ENCODE measurements at places on chromosomes 11 and 22.

GRCh38 chr11:121551463-121551862 is 98.7 kb upstream of the SORL1-AS1 start:
- DNase-seq, result no peak

GRCh38 chr22:36334081-36334820 is 53.5 kb downstream of the MYH9 start:
- DNase-seq, result peak; percentile 38

GRCh38 chr11:120793806-120794479 is 230.0 kb upstream of the TBCEL start:
- no peak for DNase-seq

GRCh38 chr11:77299528-77299993 is 1.9 kb downstream of the GDPD4 start:
- no peak for DNase-seq

DNA sequence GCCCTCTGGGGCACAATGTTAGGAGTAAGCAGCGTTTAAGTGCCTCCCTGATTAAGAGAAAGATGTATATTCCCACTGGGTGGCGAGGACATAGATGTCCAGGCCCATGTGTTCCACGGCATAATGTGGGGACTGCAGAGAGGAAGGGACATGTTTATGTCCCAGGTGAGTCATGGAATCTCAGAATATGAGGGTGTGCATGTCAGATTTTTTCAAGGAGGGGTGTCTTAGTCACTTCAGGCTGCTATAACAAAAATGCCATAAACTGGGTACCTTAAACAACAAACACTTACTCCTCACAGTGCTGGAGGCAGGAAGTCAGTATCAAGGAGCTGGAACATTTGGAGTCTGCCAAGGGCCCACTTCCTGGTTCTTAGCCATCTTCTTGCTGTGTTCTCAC is 55.1 kb downstream of the BCR start:
- no peak for DNase-seq

GRCh38 chr22:19784384-19785175 is 24.0 kb downstream of the TBX1 start:
- DNase-seq, result no peak

- DNase-seq, result no peak
Observed at GRCh38 chr11:73510877-73511276, 87.0 kb downstream of the FAM168A start.

DNA sequence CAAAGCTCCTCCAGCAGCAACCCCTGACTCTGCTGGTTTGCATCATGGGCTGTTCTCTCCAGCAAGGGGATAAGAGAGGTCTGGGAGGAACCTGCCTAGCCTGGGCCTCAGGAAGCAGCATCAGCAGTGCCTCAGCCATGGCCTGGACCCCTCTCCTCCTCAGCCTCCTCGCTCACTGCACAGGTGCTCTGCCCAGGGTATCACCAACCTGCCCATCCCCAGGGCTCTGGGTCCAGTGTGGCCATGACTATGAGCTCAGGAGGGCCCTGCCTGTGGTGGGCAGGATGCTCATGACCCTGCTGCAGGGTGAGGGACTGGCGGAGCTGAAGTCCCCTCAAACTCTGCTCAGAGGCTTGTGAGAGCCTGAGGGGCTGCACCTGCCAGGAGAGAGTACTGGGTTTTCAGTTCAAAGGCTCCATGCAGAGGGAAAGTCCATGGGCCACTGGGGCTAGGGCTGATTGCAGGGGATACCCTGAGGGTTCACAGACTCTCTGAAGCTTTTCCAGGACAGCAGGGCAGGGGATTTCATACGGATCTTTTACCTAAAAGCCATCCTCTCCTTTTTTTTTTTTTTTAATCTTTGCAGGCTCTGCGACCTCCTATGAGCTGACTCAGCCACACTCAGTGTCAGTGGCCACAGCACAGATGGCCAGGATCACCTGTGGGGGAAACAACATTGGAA is 115.8 kb upstream of the IGLL5 start:
- DNase-seq, result no peak

- DNase-seq, result no peak
Observed at GRCh38 chr22:46361826-46362202, 26.3 kb downstream of the TRMU start.

- peak; percentile 9 for DNase-seq
Observed at GRCh38 chr11:28339488-28339887, 231.3 kb downstream of the METTL15 start.

DNA sequence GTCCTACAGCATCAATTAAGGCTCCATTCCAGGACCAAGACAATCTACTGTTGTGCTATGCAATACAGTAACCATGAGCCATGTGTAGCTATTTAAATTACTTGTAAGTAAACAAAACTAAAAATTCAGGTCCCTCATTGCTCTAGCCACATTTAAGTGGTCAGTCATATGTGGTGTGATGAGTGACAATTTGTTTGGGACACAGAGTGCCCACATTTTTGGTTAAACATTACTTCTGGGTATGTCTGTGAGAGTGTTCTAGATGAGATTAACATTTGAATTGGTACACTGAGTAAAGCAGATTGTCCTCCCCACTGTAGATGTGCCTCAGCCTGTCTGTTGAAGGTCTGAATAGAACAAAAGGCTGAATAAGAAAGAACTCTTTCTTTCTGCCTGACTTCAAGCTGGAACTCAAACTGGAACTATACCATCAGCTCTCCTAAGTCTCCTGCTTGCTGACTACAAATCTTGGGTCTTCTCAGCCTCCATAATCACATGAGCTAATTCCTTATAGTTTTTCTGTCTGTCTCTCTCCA is 15.8 kb downstream of the KBTBD3 start:
- no peak for DNase-seq

DNA sequence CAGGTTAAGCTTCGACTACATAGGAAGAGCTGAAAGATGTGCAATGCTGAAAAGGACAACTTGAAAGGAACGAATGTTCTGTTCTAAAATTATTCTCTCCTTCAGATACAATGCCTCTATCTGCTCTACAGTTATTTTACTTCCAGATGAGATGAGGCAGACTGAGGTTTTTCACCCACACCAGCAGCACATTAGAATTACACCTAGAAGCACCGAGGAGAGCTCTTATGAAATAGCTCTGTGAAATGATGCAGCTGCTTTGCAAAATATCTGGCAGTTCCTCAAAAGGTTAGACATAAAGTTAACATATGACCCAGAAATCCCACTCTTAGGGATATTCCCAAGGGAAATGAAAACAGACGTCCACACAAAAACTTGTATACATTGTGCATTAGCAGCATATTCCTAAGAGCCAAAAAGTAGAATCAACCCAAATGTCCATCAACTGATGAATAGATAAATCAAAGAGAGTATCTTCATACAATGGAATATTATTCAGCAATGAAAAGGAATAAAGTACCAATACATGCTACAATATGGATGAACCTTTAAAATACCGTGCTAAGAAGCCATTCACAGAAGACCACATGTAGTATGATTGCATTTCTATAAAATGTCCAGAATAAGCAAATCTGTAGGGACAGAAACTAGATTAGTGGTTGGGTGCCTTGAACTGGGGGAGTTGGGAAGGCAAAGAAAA is 34.5 kb downstream of the WT1 start:
- peak; percentile 91 for DNase-seq

GRCh38 chr11:128182844-128183243 is 404.5 kb downstream of the ETS1 start:
- DNase-seq, result peak; percentile 37

- DNase-seq, result peak; percentile 61
Observed at GRCh38 chr22:36757668-36758211, 18.2 kb downstream of the IFT27 start.

- peak; percentile 51 for DNase-seq
Observed at GRCh38 chr11:124793466-124794278, 6.5 kb downstream of the MSANTD2 start.

- DNase-seq, result peak; percentile 89
Observed at GRCh38 chr11:106724293-106724892, 293.9 kb downstream of the GUCY1A2 start.

GRCh38 chr11:58866788-58867187 is 22.3 kb upstream of the GLYATL2 start:
- no peak for DNase-seq

DNA sequence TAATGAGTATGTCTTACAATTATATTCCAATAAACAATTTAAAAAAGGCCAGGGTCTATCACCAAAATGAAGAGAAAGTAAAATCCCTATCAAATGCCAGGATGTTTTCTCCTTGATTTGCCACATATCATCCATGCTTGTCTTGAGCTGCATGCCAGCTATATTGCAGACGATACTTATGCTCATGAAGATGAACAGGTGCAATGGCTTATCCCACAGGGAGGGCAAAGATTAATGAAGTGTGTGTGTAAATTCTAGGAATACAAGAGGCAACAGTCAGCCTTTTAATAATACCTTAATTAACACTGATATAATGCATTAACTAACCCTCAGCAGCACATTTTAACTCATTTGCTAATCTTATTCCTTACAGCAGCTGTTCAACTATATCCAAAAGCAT is 850.5 kb downstream of the KCNA4 start:
- no peak for DNase-seq

DNA sequence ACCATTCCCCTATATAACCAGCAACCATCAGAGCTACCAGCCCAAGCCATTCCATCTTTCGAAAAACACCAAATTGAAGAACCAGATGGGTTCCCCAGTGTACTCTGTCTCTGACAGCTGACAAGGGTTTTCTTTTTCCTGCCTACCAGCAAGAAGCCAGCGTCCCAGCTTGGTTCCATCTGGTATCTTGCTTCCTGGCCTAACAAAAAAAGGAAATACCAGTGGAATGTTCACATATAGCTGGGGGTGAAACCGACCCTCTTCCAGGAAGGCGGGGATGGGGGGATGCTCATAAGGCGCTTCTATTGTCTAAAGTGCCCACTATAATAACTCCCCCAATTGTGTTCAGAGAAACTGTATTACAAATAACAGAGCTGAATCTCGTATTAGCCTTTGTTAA is 172.3 kb downstream of the LDLRAD3 start:
- no peak for DNase-seq

DNA sequence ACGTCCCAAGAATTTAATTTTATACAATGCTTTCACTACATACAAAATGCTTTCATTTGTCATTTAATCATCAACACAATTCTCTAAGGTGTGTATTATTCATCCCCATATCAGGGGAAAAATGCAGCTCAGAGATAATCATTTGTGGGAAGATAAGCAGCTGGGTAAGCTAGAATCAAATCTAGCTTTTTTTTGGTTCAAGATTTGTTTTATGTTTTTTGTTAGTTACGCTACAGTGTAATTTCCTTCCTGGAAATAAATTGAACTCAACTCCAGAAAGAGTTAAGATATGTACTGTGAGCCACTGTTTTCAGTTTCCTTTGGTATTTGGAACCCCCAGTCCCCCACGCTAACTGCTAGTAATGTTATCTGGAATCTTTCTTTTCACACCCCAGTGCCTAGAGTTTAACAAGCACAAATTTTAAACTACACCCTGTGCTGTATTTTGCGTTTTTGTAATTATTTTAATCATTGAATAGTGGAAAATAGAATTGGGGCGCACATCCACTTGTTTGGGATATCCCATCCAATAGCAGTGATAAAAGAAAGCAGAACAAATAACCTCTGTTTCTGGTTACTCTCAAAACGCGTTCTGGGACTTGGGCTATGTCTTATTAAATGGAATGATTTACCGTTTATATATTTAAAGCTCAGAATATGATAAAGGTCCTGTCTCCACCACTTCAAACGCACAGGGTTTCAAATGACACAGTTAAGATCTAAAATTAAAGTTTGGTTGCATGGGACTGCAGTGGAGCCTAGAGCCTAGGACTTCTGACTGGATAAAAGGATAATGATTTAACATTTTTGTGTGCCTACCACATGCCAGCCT is 2.1 kb upstream of the HSPA8 start:
- DNase-seq, result peak; percentile 58

- peak; percentile 9 for DNase-seq
Observed at GRCh38 chr11:33449798-33450197, 192.6 kb downstream of the HIPK3 start.

DNA sequence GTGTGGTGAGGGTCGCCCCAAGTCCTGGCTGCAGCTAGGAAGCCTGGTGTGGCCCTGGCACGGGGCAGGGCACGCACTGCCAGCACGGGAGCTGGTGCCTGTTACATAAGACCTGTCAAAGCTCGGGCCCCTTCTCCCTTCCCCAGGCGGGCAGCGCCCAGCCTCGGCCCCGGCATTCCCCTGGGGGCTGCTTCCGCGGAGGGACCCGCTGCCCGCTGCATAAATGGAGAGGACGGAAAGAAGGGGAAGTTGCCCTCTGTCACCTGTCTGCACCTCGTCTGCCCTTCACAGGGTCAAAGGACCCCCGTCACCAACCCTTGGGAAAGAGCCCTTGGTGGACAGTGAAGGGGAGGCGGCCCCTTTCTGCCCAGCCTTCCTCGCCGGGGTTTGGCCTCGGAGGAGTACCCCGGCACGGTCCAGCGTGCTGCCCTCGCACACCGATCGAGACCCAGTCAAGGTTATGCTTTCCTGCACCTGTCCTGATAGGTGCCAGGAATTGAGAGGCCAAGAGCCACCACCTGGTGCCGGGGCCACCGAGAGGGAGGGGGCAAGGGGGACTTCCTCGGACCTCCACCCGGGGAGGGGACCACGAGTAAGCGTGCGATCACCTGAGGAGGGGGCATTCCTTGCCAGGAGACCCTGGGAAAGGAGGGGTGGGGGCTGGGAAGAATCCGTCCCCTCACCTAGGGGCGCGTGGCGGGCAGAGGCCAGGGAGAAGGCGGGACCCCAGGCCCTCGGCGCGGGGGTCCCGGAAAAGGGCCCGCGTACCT is 16.8 kb upstream of the MFRP start:
- no peak for DNase-seq
